ENCODE measurements at places on chromosomes 5 and 9.

DNA sequence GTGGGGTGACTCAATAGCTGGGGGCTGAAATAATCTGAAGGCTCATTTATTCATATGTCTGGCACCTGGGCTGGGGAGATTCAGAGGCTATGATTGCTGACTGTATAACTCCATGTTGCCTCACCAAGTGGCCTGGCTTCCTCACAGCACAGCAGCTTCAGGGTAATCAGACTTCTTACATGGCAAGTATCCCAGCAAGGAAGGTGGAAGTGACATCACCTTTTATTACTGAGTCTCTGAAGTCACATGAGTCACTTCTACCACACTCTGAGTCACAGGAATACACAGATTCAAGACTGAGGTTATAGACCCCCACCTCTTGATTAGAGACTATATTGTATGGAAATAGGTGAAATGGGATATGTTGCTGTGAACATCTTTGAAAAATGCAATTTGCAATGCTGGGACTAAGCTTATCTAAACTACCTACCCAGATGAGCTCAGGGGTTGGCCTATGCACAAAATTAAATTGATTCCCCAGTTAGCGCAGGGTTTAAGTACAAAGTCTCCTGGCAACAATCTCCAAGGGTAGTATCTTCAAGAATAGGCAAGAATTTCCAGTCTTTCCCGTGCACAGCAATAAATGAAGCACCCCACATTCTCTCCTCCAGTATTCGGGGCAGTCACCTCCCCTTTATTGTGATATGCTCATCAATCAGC lies 553.1 kb downstream of the LRRC70 start:
- no peak for DNase-seq

- no peak for DNase-seq
Measured at GRCh38 chr9:72924154-72924790, 28.6 kb downstream of the ALDH1A1 start.

GRCh38 chr5:169157064-169157463 lies 143.9 kb downstream of the SLIT3 start:
- no peak for DNase-seq

- no peak for DNase-seq
Measured at GRCh38 chr5:171371326-171371725, 16.3 kb upstream of the NPM1 start.

DNA sequence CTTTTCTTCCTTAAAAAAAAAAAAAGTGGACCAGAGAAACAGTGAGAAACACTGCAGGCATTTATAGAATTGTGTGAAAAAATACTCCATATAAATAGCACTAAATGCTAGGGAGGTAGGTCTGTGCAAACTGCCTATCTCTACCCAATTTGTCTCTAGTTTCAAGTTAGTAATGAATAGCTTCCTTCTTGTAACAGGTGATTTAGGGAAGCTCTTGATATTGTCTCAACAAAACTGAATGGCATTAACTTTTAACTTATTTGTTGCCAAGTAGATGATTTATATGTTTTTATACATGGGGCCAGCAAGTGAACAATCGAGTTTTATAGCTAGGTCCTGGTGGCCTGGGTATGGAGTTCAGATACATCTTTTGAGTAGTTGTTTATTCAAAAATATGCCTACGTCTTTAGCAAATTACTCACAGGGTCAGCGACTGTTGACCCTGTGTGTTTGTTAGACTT lies 283.6 kb downstream of the NR3C1 start:
- DNase-seq: no peak

- DNase-seq: no peak
Measured at GRCh38 chr5:171813813-171814490, 28.3 kb downstream of the SMIM23 start.

DNA sequence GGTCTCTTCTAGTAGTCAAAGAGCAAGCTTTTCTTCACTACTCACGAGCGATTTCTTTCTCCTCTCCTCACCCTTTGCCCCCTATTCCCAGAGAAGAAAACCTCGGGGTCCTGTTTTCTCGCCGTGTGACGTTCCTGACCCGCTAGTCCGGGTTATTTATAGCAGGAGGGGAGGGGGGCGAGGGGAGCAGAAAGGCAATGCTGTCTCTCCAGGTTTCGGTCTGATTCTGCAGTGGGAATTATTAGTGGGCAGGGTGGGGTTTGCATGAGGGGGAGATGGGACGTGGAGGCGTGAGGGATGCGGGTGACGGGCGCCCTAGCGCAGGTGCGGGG lies 847 bp upstream of the GABRB2 start:
- no peak for DNase-seq

DNA sequence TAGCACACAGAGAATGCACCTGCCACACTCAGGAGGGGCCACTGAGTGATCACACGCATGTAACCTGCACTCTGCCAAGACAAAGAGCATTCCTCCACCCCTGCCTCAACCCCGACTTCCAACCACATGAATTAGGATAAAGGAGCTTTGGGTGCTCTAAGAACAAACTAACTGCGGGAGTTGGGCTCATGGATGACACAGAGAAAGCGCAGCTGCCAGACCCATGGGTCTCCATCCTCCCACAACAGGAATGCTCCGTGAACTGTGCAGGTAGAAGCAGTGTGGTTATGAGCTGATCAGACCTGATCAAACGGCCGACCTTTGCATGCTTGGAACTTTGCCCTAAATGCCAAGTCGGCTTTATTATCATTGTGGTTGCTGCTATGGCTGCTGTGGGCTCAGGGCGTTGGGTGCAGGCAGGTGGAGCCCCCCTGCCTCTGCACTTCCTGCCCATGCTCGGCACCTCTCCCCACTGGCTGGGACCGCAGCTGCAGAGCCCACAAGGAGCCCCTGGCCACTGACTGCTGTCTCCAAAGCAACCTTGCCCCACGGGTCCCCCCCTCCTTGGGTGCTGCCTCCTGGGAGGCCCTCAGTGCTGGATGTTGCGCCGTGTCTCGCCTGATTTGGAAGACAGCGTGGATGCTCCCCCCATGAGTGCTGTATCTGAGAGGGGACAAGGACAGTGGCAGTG lies 2.6 kb upstream of the SLC6A3 start:
- DNase-seq: no peak

- DNase-seq: no peak
Measured at GRCh38 chr5:167057665-167058064, 1233.8 kb upstream of the WWC1 start.

- no peak for DNase-seq
Measured at GRCh38 chr5:137461391-137462264, 37.5 kb downstream of the SPOCK1 start.

DNA sequence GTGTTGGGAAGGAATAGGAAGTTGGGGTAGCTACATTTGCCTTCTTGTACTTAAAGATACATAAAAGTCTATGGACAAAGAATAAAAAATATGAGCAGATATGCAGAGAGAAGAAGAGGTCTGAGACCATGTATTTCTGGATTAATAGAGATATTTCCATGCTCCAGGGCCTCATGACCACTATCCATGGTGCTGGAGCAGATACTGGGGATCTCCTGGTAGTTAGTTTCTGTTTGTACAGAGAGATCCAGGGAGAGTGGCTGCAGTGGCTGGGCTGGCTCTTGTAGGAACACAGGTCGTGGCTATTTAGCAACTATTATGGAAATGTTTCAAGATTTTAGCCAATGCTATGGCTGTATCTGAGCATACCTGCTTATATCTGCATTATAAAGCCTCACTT lies 184.2 kb upstream of the TMEM161B start:
- DNase-seq: no peak

DNA sequence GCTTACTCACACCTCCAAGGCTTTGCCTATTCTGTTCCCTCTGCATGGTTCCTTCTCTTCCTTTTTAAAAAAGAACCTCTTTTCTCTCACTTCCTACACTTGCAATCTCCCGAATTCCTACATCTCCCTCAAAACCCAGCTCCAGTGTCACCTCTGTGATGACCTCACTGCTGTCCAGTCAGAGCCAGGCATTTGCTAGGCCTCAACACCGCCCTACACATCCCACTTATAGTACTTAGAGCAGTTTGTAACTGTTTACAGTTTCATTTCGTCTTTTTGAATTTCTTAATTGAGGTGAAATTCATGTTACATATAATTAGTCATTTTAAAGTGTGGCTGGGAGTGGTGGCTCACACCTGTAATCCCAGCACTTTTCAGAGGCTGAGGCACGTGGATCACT lies 30.8 kb downstream of the CD14 start:
- no peak for DNase-seq

- DNase-seq: no peak
Measured at GRCh38 chr5:151038412-151038745, 18.0 kb downstream of the GPX3 start.

GRCh38 chr5:38285226-38285625 lies 26.9 kb downstream of the EGFLAM start:
- no peak for DNase-seq

GRCh38 chr9:103225702-103226646 lies 230.8 kb downstream of the CYLC2 start:
- no peak for DNase-seq

- DNase-seq: no peak
Measured at GRCh38 chr5:72505016-72505415, 2.2 kb downstream of the ZNF366 start.

- DNase-seq: no peak
Measured at GRCh38 chr5:64026493-64026892, 64.2 kb upstream of the HTR1A start.

GRCh38 chr5:113296676-113297075 lies 138.1 kb downstream of the TSSK1B start:
- DNase-seq: no peak

GRCh38 chr5:54905942-54906537 lies 79.4 kb downstream of the ESM1 start:
- DNase-seq: peak; percentile 56

GRCh38 chr9:113219969-113220368 lies 1.1 kb downstream of the FKBP15 start:
- peak; percentile 37 for DNase-seq

GRCh38 chr9:35713578-35713977 lies 18.4 kb downstream of the TLN1 start:
- DNase-seq: no peak

DNA sequence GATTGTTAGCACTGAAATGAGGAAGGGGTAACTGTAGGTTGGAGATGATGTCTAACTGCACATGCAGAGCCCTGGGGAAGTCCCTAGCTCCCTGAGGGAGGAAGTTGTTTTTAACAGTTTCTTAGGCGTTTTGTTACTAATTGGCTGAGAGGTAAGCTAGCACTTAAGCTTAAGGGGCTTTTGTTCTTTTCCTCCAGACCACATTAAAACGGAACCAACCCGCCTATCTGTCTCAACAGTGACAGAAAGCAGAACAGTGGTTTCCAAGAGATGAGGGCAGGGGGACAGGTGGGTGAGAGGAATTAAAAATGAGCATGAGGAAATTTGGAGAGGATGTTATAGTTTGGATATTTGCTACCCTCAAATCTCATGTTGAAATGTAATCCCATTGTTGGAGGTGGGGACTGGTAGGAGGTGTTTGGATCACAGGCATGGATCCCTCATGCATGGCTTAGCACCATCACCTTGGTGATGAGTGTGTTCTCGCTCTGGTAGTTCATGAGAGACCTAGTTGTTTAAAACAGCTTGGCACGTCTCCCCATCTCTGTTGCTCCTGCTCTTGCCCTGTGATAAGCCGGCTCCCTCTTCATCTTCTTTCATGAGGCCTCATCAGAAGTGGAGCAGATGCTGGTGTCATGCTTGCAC lies 38.9 kb downstream of the LYRM7 start:
- DNase-seq: peak; percentile 32

GRCh38 chr9:81686614-81687520 lies 2.5 kb downstream of the TLE1 start:
- DNase-seq: no peak

- DNase-seq: no peak
Measured at GRCh38 chr9:38003230-38003629, 65.8 kb downstream of the SHB start.

DNA sequence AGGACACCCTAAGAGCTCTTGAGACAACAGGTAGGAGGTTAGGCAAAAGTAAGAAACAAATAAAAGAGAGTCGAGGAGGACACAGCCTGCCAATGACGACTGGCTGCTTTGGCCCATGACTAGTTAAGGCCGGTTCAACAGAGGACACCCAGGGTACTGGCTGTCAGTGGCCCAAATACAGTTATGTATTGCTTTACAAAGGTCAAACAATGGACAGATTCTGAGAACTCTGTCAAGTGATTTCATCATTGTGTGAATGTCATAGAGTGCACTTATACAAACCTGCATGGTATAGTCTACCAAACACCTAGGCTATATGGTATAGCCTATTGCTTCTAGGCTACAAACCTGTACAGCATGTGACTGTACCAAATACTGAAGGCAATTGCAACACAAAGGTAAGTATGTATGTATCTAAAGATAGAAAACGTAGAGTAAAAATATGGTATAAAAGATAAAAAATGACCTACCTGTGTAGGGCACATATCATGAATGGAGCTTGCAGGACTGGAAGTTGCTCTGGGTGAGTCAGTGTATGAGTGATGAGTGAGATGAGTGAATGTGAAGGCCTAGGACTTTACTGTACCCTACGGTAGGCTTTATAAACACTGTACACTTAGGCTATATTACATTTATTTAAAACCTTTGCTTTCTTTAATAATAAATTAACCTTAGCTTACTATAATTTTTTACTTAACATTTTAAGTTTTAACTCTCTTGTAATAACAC lies 6.5 kb upstream of the FAM81B start:
- no peak for DNase-seq

DNA sequence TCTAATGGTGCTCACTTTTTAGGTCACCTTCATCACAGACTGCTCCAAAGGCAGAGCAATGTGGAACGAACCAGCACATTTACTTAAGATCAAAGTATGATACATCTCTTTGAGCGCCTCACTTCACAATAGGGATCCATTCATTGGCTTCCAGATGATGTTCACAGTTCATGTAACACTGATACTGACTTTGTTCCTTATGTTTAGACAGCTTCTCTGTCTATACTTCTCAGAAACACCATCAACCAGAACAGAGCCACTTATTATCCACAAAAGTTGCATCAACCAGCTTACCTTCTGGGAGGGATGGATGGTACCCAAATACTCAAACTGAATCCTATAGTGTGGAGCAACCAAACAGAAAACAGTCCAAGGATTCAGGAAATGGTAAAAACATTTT lies 4.6 kb downstream of the PTAR1 start:
- no peak for DNase-seq

- no peak for DNase-seq
Measured at GRCh38 chr5:66538531-66538930, 57.7 kb upstream of the MAST4 start.

GRCh38 chr5:97406946-97407676 lies 224.1 kb upstream of the RIOK2 start:
- DNase-seq: no peak

- peak; percentile 52 for DNase-seq
Measured at GRCh38 chr5:119079318-119079921, 8.5 kb downstream of the DMXL1 start.

- DNase-seq: no peak
Measured at GRCh38 chr5:34608859-34609648, 47.1 kb upstream of the RAI14 start.

Measured in stimulated activated CD4-positive, alpha-beta T cell treated with anti-CD3 and anti-CD28 coated beads, Interleukin-1b, Interleukin-23, amount 100 ng/mL, for 48 hours (primary cell).